ENCODE measurements at places on chromosomes 3 and 15.

GRCh38 chr3:181719991-181720680 lies 8.4 kb downstream of the SOX2 start:
- DNase-seq: no peak

- no peak for DNase-seq
These were observed 111.7 kb downstream of the EDEM1 start for GRCh38 chr3:5299161-5299560.

DNA sequence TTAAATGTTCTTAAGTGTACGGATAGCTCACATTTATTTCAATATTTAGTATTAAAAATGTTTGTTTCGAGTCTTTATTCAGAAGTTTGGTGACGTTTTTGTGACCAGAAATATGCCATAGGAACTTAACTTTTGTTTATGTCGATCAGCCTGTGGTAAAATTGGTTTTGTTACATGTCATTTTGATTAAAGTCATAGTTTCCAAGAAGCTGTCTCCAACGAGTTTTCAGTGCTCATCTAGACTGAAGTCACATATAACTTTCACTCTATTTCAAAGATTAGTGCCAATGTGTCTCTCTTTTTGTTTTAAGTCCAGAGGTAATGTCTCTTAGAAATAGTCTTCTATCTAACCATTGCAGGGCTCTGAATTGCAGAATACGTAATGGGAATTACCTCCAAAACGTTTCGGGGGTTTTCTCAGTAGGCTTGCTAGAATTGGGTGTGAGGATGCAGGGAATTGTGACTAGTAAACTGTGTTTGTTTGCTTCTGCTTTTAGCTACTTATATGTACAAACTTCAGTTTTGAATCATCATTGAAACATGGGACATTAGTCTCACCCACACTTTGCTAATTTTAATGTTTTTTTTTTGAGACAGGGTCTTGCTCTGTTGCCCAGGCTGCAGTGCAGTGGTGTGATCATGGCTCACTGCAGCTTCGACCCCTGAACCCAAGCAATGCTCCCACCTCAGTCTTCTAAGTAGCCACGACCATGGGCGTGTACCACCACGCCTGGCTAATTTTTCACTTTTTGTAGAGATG lies 3.0 kb downstream of the BUB1B start:
- DNase-seq: no peak

GRCh38 chr3:49780080-49780974 lies 6.0 kb downstream of the IP6K1 start:
- no peak for DNase-seq

Data from islet precursor cell (in vitro differentiated cells).